ENCODE measurements at places on chromosomes 3 and 15. TPM values are rescaled to one million over a fixed set of nuclear protein-coding genes. Genes with fewer than 3 reads are reported as not detected.
A peak's percentile ranks its signal among the peaks of the same experiment; 100 is the strongest.

- no peaks in the 10 kb centered on the region for H3K4me1 ChIP-seq
- H3K27me3 ChIP-seq = no peaks in the 10 kb centered on the region
- H3K36me3 ChIP-seq = no peaks in the 10 kb centered on the region
- DNase-seq = no peak
- no peak overlapping the region for H3K27ac ChIP-seq
These were observed 31.2 kb downstream of the SATB1 start for GRCh38 chr3:18393906-18394305.

- no peaks in the 10 kb centered on the region for H3K36me3 ChIP-seq
- no peak overlapping the region for H3K4me3 ChIP-seq
- peak overlapping the region; percentile 76 for H3K27ac ChIP-seq
- DNase-seq = no peak
- peaks cover 24% of the 10 kb centered on the region for H3K4me1 ChIP-seq
These were observed 31.2 kb upstream of the SRP14 start for GRCh38 chr15:40070166-40070557.

DNA sequence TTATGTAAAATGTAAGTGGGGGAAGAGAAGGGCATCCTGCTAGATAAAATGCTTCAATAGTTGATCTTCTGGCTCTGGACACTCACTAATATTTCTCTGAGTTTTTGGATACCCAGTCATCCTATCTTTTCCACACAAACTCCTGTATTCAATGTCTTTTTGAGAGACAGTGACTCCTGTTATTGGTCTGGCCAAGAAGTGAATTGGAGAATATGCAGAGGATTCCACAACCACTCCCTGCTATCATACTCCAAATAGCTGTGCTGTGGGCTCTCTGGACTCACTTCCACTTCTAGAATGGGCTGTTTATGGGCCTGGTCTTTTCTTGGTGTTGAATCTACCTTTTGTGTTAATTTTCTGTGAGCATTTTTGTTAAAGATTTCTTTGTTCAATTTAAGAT is 376.8 kb downstream of the NLGN1 start:
- H3K27me3 ChIP-seq = no peaks in the 10 kb centered on the region
- H3K4me3 ChIP-seq = no peak overlapping the region
- no peaks in the 10 kb centered on the region for H3K36me3 ChIP-seq
- H3K27ac ChIP-seq = no peak overlapping the region

DNA sequence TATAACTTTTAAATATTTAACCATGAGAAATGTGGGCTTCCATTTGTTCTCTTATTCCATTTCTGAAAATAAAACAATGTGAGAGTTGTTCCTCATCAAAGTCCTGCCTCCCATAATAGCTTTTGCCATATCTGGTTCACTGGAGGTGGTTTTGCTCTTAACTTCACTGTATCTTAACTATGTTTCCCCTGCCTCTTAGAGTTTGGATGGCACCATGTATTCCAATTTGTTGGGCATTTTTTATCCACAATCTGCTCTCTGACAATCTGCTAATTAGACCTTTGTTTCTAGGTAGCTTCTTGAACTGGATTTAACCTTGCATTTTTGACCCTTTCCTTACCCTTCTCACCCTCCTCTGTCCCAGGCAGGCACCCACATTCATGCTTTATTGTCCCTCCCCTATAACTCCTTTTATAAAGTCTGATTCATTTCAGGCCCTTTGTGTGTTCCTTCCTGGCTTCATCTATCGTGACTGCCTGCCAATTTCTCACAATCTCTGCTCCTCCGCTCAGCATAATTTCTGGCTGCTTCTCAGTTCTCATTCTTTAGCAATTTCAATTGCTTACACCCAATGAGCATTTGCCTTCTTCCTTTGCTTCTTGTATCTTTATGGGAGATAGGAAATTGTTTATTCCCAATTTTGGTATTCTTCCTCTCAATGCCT is 144.2 kb upstream of the ARHGEF26 start:
- no peaks in the 10 kb centered on the region for H3K27me3 ChIP-seq
- no peaks in the 10 kb centered on the region for H3K4me1 ChIP-seq
- no peak overlapping the region for H3K4me3 ChIP-seq
- no peak overlapping the region for H3K27ac ChIP-seq
- DNase-seq = no peak

DNA sequence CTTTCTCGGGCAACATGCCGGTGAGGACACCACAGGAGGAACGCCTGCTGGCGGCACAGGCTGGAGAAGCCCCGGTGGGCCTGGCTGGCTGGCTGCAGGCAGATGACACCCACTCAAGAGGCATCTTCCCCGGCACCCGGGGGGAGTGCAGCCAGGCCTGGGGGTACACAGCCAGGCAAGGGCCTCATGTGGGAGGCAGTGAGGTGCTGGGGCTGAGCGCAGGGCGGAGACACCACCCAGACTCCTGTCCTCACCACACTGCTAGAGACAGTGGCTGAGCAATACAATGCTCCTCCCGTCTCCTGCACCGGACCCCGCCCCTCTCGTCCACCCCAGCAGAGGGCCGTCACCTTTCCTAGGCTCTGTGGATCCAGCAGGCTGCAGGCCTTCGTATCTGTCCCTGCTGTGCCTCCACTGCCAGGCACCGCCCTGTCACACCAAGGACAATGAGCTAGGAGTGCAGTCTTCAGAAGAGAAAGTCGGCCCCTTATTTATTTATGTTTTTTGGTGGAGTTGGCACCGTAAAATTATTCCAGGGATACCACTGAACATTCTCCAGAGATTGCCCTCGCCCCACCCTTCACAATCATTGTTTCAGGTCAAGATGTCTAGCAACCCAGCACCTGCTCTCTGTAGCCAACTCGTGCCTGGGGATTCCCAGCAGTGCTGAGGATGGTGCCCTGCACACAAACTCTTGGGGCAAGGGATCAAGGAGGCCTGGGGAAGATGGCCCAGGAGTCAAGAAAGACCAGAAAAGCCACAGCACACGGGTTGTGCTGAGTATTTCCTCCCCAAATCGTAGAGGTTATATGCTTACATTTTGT is 129.1 kb downstream of the ATP10A start:
- no peak overlapping the region for H3K27ac ChIP-seq
- peaks cover 11% of the 10 kb centered on the region for H3K4me1 ChIP-seq
- H3K4me3 ChIP-seq = no peak overlapping the region
- no peaks in the 10 kb centered on the region for H3K36me3 ChIP-seq
- no peaks in the 10 kb centered on the region for H3K27me3 ChIP-seq

DNA sequence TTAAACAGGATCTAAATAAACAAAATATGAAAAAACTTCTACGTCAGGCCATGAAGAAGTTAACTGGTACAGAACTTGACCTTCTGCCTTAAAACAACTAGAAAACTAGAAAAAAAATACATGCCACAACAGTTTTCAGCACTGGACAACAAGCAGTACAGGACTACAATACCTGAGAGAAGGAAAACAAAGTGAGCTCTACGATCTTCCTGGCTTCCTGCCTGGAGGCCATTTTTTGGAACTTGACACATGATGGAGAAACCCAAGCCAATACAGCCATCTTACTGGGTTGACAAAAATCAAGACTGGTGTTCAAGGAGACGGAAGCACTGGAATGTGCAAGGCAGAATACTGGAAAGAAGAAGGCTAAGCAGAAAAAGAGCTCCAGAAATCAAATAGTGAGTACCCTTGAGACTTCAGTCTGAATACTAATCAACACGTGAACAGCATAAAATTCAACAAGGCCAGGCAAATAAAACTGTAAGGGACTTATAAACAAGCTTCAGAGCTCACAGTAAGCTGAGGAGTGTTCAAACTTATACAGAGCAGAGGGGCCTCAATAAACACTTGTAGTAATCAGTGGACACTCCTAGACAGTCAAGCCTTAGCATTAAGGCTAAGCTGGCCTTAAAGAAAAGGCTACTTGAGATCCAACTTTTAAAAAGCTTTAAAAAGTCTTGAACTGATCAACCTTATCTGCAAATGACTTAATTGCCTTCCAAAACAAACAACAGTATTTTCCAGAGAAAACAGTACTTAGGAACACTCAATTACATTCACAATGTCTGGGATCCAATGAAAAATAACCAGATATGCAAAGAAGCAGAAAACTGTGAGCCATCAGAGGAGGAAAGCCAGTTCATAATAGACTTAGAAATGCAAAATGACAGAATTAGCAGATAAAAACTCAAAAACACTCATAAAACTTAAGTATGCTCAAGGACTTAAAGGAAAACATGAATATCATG is 63.2 kb downstream of the DLG1 start:
- no peak for DNase-seq
- H3K27ac ChIP-seq = no peak overlapping the region
- H3K36me3 ChIP-seq = no peaks in the 10 kb centered on the region

DNA sequence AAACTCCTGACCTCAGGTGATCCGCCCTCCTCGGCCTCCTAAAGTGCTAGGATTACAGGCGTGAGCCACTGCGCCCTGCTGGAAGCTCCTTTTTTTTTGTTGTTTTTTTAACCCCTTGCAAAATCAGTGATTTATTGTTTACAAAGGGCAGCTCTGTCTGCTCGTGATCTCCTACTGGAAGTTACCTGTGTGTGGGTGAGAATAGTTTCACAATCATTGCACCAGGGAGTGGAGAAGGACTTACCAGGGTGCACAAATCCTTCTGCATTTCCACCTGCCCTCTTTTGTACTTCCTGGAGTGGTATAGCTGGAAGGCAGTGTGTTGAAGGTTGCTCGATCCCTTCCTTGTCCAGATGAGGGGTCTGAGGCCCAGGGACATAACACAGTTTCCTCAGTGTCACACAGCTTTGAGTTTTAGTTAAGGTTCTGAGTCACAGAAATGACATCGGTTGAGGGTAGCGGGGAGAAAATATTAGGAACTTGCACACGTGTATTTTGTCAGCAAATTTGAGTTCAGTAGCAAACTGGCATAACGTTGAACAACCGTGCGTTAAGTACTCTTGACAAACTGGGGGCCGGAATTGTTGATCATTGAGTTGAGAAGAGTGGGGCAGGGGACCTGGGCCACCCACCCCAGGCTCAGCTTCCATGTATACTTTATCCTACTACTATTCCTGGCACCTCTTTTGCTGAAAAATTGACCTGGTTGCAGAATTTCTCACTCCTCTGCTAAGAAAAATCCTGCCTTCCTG is 11.3 kb upstream of the TRAK1 start:
- no peak for DNase-seq
- H3K36me3 ChIP-seq = no peaks in the 10 kb centered on the region
- no peak overlapping the region for H3K4me3 ChIP-seq
- H3K27me3 ChIP-seq = no peaks in the 10 kb centered on the region
- peaks cover 58% of the 10 kb centered on the region for H3K4me1 ChIP-seq

DNA sequence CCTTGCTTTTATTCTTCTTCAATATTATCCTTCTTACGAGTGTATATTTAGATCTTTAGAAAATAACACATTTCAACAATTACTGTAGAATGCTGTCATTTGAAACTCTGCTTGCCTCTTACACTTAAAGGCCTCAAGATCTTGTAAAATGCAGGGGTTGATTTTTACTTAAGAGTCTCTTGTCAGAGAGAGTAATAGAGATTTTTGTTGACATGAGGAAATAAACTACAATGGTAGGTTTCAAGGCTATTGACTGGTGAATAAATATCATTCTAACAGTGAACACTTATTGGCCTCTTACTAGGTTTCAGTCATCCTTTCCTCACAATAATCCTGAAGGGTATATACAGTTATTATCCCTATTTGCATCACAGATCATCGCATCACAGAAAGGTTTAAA is 344.6 kb downstream of the GBE1 start:
- H3K36me3 ChIP-seq = no peaks in the 10 kb centered on the region
- H3K27me3 ChIP-seq = no peaks in the 10 kb centered on the region
- H3K4me1 ChIP-seq = no peaks in the 10 kb centered on the region
- DNase-seq = no peak
- H3K27ac ChIP-seq = no peak overlapping the region

- no peak for DNase-seq
- no peaks in the 10 kb centered on the region for H3K4me1 ChIP-seq
- H3K4me3 ChIP-seq = no peak overlapping the region
These were observed 92.2 kb upstream of the ALCAM start for GRCh38 chr3:105274536-105274935.

- no peaks in the 10 kb centered on the region for H3K36me3 ChIP-seq
- H3K27me3 ChIP-seq = no peaks in the 10 kb centered on the region
- H3K4me1 ChIP-seq = no peaks in the 10 kb centered on the region
- no peak overlapping the region for H3K4me3 ChIP-seq
- H3K27ac ChIP-seq = no peak overlapping the region
These were observed 334.9 kb upstream of the NAALADL2 start for GRCh38 chr3:174524203-174524602.

DNA sequence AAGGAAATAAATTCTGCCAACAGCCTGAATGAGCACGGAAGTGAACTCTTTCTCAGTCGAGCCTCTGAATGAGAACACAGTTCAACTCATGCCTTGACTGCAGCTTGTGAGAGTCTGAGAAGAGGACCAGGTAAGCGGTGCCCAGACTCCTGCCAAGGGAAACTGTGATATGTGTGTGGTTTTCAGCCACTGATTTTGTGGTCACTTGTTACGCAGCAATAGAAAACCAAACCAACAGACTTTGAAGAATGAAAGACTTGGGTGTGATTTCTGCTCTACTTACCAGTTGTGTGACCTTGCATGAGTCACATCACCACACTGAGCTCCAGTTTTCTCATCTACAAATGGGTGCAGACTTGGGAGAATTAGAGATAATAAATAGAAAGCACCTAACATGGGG is 30.6 kb upstream of the FAM107A start:
- no peak overlapping the region for H3K4me3 ChIP-seq
- no peaks in the 10 kb centered on the region for H3K36me3 ChIP-seq
- peaks cover 2% of the 10 kb centered on the region for H3K27me3 ChIP-seq
- no peak for DNase-seq
- peaks cover 6% of the 10 kb centered on the region for H3K4me1 ChIP-seq
- H3K27ac ChIP-seq = no peak overlapping the region

FBXW12 gene
- total RNA-seq = not detected

CSTA gene
- 0.58 TPM for total RNA-seq

CPNE9 gene
- not detected for total RNA-seq

PDCD10 gene
- total RNA-seq = 32.2 TPM
